ENCODE measurements at places on chromosomes 12 and 14. TPM values are rescaled to one million over a fixed set of nuclear protein-coding genes. Genes with fewer than 3 reads are reported as not detected.

PRIMA1 gene
- total RNA-seq: not detected

CPNE6 gene
- not detected for total RNA-seq

GRCh38 chr12:98894412-98895085 is 249.5 kb downstream of the APAF1 start:
- DNase-seq: no peak

SLC25A47 gene
- not detected for total RNA-seq

DNA sequence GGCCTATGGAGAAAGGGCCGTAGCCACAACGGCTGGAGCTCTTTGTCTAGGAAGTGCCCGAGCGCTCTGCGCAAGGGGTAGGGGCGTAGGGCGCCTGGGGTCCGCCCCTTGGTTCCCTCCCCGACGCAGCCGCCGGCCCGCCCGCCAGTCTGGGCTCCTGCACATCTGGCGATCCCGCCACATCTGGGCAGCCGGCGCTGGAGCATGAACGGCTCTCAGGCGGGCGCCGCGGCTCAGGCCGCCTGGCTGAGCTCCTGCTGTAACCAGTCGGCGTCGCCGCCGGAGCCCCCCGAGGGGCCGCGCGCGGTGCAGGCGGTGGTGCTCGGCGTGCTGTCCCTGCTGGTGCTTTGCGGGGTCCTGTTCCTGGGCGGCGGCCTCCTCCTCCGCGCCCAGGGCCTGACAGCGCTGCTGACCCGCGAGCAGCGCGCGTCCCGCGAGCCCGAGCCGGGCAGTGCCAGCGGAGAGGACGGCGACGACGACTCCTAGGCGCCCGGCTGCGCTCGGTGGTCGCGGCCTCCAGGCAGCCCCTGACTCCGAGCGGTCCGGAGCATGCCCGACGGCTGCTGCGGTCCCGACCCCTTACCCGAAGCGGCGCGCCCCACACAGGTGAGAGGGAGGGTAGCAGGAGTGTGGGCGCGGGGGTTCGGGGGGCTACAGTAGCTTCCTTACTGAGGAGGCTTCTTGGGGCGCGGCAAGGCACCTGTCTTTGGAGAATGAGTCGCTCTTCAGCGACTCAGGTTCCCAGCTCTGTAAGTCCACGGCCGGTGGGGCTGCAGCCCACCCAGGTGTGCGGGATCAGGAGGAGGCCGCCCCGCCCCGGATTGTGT is at the start of gene SMIM41:
Gene SMIM41 (plus strand): TSS at position 129 of the 827 bp plus-strand sequence. CDS start 76 bp downstream, at position 205.
- no peak for DNase-seq

- DNase-seq: no peak
Measured at GRCh38 chr14:75794615-75795038, 133.6 kb downstream of the TTLL5 start.

GRCh38 chr12:132765361-132765760 is 3.7 kb upstream of the ANKLE2 start:
- no peak for DNase-seq

SRRM4 gene
- total RNA-seq: not detected

DNA sequence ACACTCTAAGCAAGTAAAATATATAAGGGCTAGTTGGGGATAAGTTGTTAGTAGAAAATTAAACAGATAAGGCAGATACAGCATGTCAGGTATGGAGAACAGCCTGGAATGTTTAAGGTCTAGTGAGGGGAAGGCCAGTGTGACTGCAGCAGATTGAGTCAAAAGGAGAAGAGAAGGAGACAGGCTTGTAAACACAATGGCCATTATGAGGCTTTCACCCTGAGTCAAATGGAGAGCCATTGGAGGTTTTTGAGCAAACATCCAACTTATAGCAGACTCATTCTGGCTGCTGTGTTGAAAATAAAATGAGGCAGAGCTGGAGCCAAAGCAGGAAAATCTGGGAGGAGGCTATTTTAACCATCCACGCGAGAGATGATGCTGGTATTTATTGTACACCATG is 142.0 kb downstream of the DUSP6 start:
- DNase-seq: no peak

GRCh38 chr14:25132732-25133422 is 82.9 kb upstream of the STXBP6 start:
- DNase-seq: peak; percentile 52

GRCh38 chr14:96461950-96462798 is 40.0 kb upstream of the PAPOLA start:
- no peak for DNase-seq

- DNase-seq: no peak
Measured at GRCh38 chr12:105596731-105597130, 266.2 kb downstream of the C12orf75 start.

- no peak for DNase-seq
Measured at GRCh38 chr14:94936401-94936892, 166.5 kb upstream of the GSC start.

SMIM41 gene
- total RNA-seq: not detected

DNA sequence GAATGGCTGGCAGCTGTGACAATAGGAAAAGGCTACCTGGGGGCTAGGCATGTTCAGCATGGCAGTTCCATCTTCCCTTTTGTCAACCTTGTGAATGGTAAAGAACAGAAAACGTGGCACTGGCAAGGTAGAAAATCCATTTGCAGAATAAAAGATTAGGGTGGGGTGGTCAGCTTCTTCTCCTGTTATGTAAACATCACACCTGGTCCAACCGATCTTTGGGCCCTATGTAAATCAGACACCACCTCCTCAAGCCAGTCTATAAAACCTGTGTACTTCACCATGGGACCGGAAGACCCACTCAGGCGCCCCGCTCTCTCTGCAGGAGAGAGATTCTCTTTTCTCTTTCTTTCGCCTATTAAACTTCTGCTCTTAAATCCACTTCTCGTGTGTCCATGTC is 19.6 kb upstream of the TMEM30B start:
- DNase-seq: no peak

CLEC2A gene
- not detected for total RNA-seq

- no peak for DNase-seq
Measured at GRCh38 chr14:78697341-78697740, 527.2 kb downstream of the NRXN3 start.

RASAL1 gene
- total RNA-seq: 0.40 TPM

DNA sequence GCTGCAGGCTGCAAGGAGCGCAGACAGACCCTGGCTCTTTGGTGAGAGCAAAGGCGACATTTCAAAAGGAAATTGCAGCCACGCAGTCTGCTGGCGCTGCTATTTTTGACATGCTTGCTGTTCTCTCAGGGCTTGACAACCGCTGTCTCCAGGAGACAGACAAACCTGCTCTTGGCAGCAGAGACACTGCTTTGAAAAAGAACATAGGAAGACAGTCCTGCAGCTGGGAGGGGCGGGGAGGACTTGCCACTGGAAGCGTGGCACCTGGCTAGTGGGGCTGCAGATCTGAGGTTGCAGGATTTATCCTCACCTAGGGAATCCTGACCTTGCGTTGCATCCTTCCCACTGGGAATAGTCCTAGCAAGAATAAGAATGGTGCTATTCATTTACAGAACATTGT is 91.8 kb upstream of the KCNA1 start:
- DNase-seq: no peak

GRCh38 chr14:47596860-47597259 is 78.5 kb downstream of the MDGA2 start:
- DNase-seq: no peak

DIO2 gene
- total RNA-seq: not detected

- DNase-seq: no peak
Measured at GRCh38 chr12:49548822-49549648, 10.2 kb downstream of the KCNH3 start.

DNA sequence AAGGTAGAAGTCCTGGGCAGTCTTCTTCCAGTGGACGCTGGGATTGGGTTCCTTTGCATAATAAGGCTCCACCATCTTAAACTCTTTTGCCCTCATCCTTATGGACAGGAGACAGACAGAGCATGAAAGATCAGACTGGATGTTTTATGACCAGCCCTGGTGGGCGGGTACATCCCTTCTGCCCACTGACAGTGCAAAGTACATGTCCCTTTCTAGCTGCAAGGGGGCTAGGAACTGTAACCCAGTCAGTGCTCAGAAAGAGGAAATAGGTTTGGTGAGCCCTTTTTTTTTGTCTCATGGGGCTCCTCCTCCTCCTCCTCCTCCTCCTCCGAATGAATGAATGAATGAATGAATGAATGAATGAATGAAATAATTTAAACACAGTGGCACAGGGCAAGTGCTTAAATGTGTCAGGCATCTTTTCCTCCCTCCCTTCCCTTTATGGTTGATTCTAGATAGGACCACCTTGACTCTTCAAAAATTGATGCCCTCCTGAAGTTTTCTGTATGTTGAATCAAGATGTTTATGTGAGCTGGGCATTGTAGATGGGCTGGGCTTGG is 36.4 kb upstream of the HNF1A start:
- no peak for DNase-seq

DNA sequence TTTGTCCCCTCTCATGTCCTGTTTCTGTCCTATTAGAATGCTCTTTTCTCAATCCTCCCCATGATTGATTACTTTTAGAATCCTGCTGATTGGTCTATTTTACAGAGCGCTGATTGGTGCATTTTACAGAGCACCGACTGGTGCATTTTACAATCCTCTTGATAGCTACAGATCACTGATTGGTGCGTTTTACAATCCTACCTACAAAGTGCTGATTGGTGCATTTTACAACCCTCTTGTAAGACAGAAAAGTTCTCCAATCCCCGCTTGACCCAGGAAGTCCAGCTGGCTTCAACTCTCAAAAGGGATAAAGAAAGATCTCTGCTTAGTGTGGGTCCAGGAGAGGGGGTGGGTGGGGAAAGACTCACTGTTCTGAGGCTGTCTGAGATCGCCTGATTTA is 71.3 kb downstream of the DHRS2 start:
- no peak for DNase-seq

SMCO2 gene
- total RNA-seq: 0.46 TPM

DNA sequence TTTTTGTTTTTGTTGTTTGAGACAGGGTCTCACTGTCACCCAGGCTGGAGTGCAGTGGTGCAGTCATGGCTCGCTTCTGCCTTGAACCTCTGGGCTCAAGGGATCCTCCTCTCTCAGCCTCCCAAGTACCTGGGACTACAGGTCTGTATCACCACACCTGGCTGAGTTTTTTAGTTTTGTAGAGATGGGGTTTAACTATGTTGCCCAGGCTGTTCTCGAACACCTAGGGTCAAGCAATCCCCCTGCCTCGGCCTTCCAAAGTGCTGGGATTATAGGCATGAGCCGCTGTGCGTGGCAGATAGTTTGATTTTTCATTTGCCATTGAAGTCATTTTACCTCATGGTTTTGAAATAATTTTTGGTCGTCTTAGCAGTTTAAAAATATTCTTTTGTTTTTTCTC is 94.3 kb upstream of the EIF5 start:
- DNase-seq: no peak

DNA sequence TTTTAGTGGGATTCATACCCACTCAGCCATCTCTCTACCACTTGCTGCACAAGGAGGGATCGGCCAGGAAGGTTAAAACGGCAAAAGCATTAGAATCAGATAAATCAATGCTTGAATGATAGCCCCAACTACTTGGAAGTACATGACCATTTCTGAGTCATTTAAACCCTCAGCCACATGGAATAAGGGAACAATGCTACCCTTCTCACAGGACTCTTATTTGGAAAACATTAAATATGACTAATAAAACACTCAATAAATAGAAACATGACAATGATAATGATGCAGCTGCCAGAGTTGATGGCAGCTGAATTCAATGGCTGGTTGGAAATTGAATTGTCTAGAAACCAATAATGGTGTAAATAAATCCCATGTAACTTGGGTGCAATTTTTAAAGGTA is 165.4 kb downstream of the FLRT2 start:
- DNase-seq: no peak

FBXW8 gene
- total RNA-seq: 12.5 TPM

GRCh38 chr12:12439636-12440035 is 82.8 kb downstream of the BORCS5 start:
- DNase-seq: peak; percentile 46

SLC4A8 gene
- total RNA-seq: 4.4 TPM

DNA sequence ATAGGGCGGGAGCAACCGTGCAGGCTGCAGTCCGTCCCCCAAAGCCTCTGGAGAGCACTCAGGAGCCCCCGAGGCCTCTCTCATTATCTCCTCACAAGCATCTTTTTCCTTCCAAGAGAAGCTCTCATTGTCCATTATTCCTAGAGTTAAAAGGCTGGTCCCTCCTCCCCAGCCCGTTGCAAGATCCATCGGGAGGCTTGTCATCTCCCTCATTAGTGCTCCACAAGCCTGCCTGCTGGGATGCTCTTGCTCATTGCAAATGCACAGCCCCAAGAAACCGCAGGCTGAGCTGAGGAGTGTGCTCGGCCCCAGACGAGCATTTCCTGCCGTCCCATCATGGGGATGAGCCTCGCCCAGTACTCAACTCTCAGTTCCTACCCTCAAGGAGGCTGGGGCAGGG is 23.3 kb downstream of the NUAK1 start:
- no peak for DNase-seq

GRCh38 chr14:22265319-22266141 is 323.5 kb downstream of the DAD1 start:
- no peak for DNase-seq

DNA sequence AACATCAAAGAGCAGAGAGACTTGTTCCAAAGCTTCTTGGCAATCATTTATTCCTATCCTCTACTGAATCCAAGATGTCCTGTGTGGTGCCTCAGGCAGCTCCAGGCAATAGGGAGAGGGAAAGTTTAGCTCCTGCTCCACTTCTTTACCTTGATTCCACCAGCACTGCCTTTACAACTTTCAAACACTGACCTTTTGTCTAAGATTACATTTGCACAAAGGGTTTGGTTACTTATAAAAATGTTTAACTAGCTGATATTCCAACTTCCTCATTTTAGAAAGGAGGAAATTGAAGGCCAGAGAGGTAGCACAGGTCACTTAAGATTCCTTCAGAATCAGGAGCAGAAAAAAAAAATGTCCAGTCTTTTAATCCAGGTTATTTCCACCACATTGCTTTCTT is 192.7 kb downstream of the BTG1 start:
- no peak for DNase-seq

DNA sequence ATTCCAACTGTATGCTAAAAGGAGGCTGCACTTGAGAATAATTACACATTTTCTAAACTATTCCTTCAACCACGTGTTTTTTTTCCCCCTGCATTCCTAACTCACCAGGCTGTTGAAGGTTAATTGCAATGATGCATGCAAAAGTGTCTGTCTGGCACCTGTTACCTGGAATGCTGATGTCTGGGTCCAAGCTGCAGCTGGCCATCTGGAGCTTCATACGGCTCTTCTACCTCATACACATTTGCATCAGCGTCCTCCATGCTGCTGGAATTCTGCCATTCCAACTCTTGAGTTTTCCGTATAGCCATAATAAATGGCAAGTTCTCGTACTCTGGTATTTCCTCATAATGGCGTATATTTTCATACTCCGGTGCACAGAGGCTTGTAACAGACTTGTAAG is 8.6 kb downstream of the FGD6 start:
- no peak for DNase-seq
